ENCODE measurements at places on chromosomes 1 and 21.

DNA sequence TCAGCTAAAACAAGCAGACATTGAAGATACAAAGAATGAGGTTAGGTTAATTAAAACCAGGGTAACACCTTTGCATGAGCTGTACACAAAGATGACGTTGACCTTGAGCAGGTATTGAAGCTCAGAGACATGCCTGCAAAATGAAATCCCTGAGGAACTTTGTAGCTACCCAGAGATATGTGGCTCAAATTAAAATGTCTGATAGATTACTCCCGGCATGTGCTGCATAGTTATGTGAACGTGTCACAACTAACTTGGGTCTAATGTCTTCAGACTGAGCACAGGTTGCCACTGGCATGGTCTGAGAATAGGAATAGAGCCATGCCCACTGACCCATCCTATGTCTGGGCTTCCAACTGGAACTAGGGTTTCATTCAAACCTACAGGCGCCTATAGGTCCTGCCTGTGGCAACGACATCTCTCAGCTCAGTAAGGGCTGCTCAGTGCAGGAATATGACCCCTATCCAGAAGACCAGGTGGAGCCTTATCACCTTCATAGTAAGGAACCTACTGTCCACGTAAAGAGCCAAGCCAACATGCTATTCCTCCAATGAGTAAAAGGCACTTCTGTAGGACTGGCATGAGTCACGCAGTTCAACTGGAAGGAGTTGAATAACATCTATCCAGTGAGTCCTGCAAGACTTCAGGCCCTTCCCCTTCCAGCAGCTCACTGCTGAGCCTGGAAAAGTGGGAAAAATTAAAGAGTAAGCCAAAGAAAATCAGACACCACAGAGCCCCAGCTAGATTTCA, 60.7 kb downstream of the PRKAB2 start:
- no peak for DNase-seq

GRCh38 chr21:42277593-42277992, 37.6 kb downstream of the TFF3 start:
- DNase-seq, result no peak

DNA sequence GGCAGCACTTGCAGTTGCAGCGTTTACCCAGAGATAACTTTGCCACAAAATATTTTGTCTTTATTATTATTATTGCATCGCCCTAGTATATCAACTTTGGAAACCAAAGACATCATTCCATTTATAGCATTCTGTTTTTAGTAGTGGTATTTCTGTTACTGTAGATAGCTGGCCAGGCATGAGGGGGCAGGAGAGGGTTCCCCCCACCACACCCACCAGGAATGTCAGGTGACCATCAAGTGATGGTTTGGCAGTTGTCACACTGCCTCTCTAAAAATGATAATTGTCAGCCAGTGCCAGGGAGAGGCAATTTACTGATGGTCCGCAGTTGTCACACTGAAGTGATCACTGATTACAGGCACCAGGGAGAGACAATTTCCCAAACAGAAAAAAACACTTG, 135.6 kb downstream of the TSEN15 start:
- no peak for DNase-seq

- no peak for DNase-seq
Observed at GRCh38 chr1:153880962-153881361, 41.8 kb downstream of the GATAD2B start.

DNA sequence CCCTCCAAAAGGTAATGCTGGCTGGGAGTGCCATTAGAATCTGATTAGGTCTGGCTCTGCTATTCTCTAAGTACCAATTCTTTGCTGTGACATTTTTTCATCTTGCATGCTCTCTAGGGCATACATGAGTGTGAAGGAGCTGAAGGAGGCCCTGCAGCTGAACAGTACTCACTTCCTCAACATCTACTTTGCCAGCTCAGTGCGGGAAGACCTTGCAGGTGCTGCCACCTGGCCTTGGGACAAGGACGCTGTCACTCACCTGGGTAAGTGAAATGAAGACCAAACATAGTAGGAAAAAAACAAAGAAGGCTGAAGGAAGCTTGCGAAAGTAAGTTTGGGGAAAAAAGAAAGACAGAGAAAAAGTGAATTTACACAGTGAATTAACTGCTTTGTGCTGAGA, 207.9 kb downstream of the PAPPA2 start:
- DNase-seq, result no peak

DNA sequence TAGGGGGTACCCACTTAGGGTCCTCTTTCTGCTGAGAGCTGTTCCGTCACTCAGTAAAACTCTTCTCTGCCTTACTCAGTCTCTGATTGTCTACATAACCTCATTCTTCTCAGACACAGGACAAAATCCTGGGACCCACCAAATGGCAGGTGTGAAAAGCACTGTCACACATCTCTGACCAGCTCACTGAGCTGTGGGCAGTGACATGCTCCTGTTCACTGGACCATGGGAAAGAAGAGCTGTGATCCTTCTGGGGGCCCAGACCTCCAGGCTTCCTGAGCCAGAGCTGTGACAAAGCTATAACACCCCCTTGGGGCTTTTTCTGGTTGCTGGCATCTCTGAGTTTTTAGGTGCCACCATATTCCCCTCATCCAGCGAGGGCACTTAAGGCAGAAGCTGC, 115.7 kb downstream of the NTPCR start:
- DNase-seq, result no peak

GRCh38 chr21:29406385-29406784, 107.7 kb downstream of the BACH1 start:
- DNase-seq, result no peak

GRCh38 chr1:151196292-151196800, 2.0 kb upstream of the PIP5K1A start:
- DNase-seq, result no peak

DNA sequence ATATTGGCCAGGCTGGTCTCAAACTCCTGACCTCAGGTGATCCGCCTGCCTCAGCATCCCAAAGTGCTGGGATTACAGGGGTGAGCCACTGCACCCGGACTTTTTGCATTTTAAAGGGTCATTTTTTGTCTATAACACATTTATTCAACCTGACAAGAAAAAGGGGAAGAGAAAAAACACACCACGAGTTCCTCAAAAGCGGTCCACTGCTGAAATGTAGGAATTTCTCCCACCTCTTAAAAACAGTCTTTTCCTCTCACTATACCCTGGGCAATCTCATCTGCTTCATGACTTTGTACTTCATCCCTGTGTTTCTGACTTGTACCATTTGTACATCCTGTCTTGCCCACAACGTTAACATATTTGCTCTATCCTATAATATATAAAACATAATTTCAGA, 413.3 kb upstream of the PTBP2 start:
- DNase-seq, result no peak

- no peak for DNase-seq
Observed at GRCh38 chr1:17696417-17697301, 58.5 kb upstream of the ACTL8 start.

- no peak for DNase-seq
Observed at GRCh38 chr1:110336300-110337039, 2.7 kb upstream of the RBM15 start.

- no peak for DNase-seq
Observed at GRCh38 chr1:205054013-205054412, 11.0 kb downstream of the CNTN2 start.

- no peak for DNase-seq
Observed at GRCh38 chr1:172654535-172654934, 4.4 kb upstream of the FASLG start.

- no peak for DNase-seq
Observed at GRCh38 chr1:115430441-115431158, 92.6 kb upstream of the NGF start.

DNA sequence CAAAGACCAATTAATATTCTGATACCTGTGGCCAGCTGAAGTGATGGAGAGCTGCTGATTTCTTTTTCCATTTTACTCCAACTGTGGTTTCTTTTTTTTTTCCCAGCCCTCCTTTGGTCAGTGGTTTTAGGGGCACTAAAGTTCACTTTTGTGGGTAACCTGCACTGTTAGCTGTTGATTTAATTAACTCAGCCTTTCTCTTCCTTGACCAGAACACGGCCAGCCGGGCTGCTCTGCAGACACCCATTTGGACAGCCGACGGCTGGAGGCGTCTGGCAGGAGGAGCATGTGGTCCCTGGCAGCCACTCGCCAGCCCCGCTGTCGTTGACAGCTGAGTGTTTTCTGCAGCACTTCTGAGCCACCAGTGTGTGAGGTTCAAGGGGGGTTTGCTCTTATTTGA, 136.2 kb upstream of the RUNX3 start:
- DNase-seq, result no peak

DNA sequence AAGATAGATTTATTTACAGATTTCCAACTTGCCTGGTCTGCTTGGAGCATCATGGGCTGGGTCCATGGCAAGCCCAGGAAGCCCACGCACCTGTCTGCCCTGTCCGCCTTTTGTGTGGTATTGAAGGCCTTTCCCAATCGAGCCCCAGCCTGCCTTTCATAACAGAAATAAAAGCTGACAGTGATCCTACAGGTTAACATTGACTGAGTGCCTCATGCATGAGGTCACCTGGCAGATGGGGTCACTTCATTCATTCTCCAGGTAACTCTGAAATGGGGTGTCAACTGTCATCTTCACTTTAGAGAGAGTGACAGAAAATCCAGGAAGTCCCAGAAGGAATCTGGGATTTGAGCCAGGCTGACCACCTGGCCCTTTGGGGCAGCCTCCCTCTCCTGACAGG, 36.3 kb upstream of the CASZ1 start:
- DNase-seq, result no peak

DNA sequence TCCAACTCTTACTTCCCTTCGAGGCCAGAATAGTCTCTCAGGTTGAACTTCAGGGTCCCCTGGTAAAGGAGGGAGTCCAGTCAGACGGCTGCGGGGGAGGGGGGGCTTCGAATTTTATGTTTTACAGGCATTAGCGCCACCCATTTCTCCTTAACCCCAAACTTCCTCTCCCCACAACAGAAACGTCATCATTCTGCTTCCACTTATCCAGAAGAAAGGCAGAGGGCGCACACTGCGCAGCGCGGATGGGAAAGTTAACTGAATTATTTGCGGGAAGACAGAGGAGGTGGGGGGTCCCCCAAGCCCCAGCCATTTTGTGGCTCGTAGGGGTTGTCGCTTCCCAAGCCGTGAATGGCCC, 529 bp upstream of the PRMT2 start:
- DNase-seq, result no peak

GRCh38 chr1:88647749-88648415, 36.2 kb upstream of the PKN2 start:
- no peak for DNase-seq

DNA sequence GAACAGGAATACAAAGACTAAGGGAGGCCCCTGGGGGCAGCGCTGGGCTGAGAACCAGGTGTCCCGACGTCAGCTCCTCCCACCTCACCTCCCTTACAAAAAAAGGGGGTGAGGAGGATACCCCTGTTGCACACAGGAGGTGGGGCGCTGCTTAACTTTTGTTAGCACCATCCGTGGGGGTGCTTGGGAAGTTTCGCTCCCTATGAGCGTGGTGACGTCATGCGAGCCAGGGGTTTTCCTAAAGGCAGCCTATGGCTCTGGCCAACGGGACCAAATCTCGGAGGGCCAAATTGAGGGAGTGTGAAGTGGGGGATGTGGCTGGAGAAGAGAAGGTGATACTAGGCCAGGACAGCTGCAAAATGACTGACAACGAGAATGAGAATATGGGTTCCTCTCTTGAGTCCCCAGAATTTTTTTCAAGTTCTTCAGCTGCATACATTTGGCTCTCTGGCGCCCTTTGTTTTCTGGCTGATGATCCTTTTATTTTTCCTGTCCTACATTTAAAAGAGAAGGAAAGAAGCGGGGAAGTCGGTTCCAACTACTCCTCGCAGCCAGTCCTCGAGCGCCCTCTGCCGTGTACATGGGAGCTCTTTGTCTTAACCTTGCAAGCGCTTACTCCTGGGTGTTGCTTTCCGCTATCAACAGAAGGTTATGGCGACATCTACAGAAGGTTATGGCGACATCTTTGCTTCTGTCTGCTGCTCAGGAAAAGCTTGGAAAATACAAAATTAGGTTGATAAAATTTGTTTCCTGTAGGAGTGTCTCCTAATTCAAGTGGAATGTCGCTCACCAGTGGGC, 48.0 kb upstream of the ZC3H11B start:
- no peak for DNase-seq

GRCh38 chr1:229271448-229272159, 693 bp downstream of the RAB4A start:
- DNase-seq, result no peak

DNA sequence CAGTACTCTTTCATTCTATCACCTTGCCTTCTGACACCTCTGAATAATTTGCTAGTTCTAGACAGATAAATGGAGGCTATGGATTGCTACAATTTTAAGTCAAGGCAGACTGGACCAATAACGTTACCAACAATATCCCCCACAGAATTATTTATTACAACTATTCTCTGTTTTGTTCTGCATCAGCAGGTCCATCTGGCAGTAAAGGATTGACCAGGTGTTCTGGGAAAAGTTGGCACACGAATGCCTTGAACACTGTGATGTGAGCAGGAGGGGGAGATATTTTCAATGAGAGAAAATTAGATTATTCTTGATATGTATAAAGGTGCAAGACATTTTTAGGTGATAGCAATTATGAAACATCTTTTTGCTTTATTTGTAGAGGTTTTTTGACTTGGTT, 718.8 kb upstream of the TMPRSS15 start:
- no peak for DNase-seq

GRCh38 chr1:225608014-225608796, 44.7 kb downstream of the ENAH start:
- DNase-seq, result no peak

DNA sequence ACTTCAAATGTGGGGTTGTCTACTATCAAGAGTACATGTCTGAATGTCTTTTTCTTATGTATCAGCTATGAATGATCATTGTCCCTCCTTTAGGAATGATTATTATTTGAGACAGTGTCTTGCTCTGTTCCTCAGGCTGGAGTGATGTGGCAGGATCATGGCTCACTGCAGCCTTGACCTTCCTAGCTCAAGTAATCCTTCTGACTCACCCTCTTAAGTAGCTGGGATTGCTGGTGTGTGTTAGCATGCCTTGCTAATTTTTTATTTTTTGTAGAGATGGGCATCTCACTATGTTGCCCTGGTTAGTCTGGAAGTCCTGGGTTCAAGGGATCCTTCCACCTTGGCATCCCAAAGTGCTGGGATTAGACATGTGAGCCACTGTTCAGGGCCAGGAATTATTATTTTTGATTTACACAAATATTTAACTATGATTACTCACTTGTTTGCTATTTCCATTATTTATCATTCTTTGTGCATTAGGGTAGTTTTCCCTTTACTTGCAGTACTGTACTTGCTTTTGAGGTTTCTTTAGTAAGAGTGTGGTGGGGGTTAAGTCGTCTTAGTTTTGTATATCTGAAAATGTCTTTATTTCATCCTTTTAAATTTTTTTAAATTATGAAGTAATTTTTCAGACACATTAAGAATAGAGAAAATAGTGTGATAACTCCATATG, 12.8 kb downstream of the S100A7 start:
- no peak for DNase-seq

GRCh38 chr21:24716281-24716918, 890.9 kb downstream of the MRPL39 start:
- no peak for DNase-seq
